Stimulated activated naive CD4-positive, alpha-beta T cell treated with Interleukin-2 at 50 U/mL for 16 hours (primary cell): ENCODE measurements at places on chromosomes 6 and 20.

GRCh38 chr6:6556738-6557503, 31.6 kb upstream of the LY86 start:
- peak; percentile 6 for DNase-seq

DNA sequence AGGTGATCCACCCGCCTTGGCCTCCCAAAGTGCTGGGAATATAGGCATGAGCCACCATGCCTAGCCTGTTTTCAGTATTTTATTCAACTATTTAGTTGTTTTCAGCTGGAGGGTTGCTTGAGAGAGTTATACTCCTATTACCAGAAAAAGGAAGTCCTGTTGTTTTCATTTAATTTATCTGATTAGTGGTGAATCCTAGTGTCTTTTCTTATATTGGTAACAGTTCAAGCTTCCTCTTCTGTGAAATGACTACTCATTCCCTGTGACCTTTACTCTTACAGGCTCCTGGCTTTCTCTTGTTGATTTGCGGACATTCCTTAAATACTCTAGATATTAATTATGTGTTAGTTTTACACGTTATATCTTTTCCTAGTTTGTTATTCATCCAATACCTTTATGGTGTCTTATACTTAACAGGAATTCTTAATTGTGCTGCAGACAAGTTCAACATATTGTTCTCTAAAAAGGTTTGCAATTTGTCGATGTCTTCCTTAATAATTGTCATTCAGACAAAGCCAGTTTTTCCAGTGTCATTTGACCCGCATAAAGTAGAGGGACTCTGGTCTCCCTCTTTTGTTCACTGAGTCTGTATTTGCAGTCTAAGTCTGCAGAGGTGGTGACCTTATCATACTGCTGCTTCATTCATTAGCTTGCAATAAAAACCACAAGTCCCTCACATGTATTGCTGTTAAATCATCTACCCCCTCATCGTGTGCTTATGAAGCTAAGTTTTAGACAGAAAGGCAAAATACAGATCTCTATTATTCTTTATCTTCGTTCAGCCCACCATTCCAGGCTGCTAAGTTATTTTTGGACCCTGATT, 51.4 kb downstream of the ZBTB9 start:
- no peak for DNase-seq

- no peak for DNase-seq
Measured at GRCh38 chr6:73391675-73392074, 3.0 kb upstream of the DDX43 start.

GRCh38 chr6:121093928-121094327, 240.4 kb downstream of the TBC1D32 start:
- DNase-seq, result no peak

GRCh38 chr6:139943391-139943790, 568.9 kb upstream of the CITED2 start:
- no peak for DNase-seq
